ENCODE measurements at places on chromosomes 6 and 20. TPM values are rescaled to one million over a fixed set of nuclear protein-coding genes. Genes with fewer than 3 reads are reported as not detected.
A peak's percentile ranks its signal among the peaks of the same experiment; 100 is the strongest.

- no peak for DNase-seq
Observed at GRCh38 chr6:153063936-153064335, 61.4 kb upstream of the MTRF1L start.

DNA sequence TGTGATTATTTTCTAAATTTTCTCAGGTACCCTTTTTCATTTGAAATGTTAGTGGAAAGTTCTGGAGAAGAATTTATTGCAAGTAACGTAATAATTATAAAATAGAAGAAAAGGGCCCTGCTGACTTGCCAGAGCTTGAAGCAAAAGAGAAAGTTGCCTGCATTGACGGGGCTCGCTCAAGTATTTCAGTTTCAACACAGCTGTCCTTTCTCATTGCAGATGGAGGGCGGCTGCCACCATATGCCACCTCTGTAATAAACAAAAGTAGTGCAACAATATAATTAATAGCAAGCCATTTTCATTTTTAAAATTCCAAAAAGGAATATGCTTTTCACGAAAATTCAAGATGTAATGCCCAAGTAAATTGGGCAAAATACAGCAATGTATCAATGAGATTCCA, 246.2 kb downstream of the PACRG start:
- DNase-seq = no peak

GRCh38 chr20:48556956-48557355, 270.8 kb downstream of the PREX1 start:
- no peak for DNase-seq

GRCh38 chr6:34888874-34889555, at the start of gene ANKS1A:
ANKS1A (plus strand) TSS chr6:34889255; CDS start chr6:34889403, 148 bp downstream.
- DNase-seq = peak; percentile 91

GRCh38 chr6:162960679-162961457, 233.1 kb downstream of the PACRG start:
- DNase-seq = no peak

- no peak for DNase-seq
Observed at GRCh38 chr6:110833831-110834230, 18.6 kb upstream of the CDK19 start.

- DNase-seq = no peak
Observed at GRCh38 chr20:63471717-63471980, 806 bp downstream of the KCNQ2 start.

DNA sequence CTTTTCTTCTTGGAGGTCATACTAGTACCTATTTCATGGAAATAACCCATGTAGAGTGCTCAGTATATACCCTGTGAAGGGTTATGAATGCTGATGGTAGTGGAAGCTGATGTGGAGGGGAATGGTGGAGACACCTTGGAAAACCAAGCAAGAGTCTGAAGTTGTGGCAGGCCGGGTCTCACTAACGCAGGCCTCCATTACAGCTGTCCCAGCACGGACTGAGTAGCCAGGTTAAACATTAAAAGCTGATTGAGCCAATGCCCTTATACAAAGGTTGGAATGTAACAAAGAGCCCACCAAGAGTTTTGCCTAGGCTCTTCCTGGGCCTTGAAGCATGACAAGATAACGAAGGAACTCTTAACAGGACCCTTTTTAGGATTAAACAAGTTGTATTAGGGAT, 2.1 kb upstream of the PCMTD2 start:
- no peak for DNase-seq

The HLA-DRB1 gene
- total RNA-seq = 55.9 TPM
